ENCODE measurements at places on chromosomes 7 and 10.

DNA sequence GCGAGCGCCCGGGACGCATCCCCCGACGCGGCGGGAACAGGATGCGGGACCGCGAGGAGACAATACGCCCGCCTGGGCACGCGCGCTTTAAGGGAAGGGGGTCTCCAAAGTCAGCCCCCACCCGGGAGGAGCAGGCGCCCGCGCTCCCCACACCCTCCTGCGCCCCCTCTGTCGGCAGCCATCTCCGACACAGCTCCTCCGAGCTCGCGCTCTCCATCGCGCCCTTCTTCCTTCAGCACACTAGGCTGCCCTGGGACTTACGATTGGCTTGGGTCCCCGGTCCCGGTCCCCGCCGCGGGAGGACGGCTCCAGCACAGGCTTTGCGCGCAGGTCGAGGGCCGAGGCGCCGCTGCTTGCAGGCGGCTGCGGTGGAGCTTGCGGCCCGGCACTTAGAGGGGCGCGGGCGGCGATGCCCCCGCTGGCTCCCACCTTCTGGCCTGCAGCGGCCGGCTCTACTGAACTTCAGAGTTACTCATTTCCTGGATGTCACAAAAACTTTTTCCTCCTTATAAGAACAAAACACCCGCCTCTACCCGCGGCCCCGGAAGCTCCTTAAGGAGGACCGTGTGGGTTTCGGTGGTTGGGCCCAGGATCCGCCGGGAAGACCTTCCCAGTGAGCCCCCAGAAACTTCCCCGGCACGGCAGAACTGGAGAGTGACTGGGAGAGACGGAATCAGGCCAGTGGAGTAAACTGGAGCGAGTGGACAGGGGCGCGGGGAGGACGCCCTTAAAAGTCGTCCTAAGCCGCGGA, at the start of gene ITPRIP:
Gene ITPRIP, minus strand, starts transcription at position 481 of the 751 bp plus-strand sequence. CDS start 22,414 bp downstream, outside the sequence.
- peak; percentile 58 for DNase-seq

GRCh38 chr7:5143935-5144903, 45.8 kb upstream of the WIPI2 start:
- peak; percentile 93 for DNase-seq

DNA sequence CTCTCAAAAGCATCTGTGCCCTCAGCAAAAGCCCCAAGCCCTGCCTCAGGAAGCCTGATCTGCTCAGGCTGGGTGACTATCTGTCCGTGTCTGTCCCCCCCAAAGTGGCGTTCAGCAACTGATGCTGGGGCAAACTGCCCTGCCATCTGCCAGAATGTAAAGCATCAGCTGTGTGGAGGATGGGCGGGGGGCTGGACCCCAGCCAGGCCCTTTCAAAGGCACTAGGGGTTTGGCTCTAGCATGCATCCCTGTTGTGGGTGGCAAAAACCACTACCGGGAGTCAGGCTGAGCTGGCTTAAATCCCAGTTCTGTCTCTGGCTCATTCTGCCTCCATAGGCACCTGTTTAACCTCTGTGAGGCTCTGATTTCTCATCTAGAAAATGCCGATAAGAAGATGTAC, 35.5 kb downstream of the GPRIN2 start:
- DNase-seq = no peak

GRCh38 chr10:118007773-118008172, 39.0 kb downstream of the RAB11FIP2 start:
- no peak for DNase-seq

DNA sequence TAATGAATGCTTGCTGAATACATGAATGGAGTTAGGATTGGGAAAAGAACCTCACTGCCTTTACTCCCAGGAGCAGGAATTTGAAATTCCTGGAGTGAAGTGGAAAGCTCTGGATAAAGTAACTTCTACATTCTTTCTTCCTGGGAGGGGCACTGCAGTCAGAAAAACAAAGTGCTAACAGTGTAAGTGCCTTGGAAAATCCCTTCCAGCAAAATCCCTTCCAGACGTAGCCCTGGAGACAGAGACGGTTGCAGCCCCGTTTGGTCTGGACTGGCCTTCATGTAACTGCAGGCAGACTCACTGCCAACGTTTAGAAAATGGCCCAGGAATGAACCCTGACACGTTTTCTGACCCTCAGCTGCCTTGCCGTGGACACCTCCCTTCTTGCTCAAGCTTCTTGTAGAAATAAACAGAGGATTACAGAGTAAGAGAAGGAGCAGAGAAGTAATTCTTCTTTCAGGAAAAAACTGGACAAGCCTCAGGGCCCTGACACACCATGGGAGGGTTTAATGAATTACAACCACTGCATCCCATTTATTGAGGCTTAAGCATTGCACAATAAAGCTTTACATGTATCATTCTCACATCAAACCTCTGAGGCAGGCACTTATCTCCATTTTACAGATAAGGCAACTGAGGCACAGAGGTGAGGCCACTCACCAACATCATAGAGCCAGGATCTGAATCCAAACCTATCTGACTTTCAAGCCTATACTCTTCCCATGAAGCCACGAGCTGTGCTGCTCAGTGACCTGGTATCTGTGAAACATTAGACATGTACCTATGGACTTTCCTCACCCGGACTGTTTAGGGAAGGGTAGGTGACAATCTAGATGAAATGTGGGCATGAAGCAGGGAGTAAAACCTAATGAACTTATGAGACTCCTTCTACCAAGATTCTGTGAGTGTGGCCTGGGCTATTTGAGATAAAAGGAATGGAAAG, 7.8 kb downstream of the ITPRIP start:
- DNase-seq = no peak

DNA sequence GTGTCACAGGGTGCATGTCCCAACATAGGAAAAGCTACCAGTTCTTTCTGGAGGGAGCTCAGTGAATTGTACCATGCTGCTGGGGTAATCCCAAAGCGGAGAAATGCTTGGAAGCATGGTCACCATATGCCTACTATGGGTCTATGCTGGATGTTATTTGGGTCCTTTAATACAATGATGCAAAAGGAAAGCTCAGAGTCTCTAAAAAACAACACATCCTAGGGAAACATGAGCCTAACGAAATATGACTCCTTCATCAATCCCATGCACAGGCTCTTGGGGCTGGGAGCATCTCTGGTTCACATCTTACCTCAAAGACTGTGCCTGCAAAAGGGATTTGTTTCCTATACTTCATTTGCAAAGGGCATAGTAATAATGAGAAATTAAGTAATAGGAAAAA, 65.2 kb downstream of the CUBN start:
- no peak for DNase-seq

GRCh38 chr10:28326516-28327490, 23.9 kb upstream of the MPP7 start:
- DNase-seq = no peak

- no peak for DNase-seq
Observed at GRCh38 chr10:115956225-115957011, 316.6 kb downstream of the GFRA1 start.

DNA sequence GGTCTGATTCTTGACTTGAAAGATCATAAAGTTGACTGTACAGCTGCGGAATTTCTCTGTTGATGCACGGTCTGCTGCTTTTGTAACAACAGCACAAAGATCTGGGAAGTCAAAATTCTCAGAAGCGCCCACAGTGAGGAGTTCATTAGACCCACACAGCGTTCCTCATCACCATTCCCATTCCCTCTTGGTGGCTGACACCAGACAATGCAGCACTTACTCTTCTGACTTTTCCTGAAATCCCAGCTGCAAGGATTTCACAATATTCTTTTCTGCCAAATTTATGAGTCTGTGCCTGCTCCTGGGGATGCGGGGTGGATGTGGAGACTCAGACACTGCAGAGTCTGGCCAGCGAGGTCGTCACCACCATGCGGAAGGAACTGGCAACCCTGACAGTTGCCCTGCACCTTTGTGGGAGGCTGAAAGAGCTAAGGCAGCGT, 233.9 kb downstream of the FANK1 start:
- no peak for DNase-seq

- peak; percentile 22 for DNase-seq
Observed at GRCh38 chr10:106957823-106958588, 206.5 kb downstream of the SORCS1 start.

- no peak for DNase-seq
Observed at GRCh38 chr10:125662584-125662983, 20.4 kb downstream of the TEX36 start.

- DNase-seq = no peak
Observed at GRCh38 chr7:134042307-134042706, 84.8 kb upstream of the LRGUK start.

GRCh38 chr10:96118604-96119450, 11.3 kb upstream of the ZNF518A start:
- no peak for DNase-seq

DNA sequence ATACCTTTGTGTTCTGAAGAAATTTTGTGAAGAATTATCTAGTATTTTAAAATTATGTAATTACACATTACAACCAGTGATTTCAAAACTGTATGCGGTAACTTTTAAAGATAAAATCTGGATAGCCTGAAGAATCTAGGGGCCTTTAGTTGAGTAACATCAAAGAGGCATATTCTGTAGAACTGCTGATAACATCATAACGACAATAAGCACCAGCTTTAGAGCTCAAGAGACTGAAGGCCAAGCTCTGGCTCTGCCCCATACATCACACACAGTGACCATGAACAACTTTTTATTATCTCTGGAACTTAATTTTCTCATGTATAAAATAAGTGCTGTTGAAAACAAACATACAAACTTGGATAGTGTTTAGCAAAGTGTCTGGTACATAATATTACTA, 121.1 kb upstream of the RHOBTB1 start:
- DNase-seq = no peak

- DNase-seq = no peak
Observed at GRCh38 chr7:68680235-68680872, 917.9 kb upstream of the AUTS2 start.

DNA sequence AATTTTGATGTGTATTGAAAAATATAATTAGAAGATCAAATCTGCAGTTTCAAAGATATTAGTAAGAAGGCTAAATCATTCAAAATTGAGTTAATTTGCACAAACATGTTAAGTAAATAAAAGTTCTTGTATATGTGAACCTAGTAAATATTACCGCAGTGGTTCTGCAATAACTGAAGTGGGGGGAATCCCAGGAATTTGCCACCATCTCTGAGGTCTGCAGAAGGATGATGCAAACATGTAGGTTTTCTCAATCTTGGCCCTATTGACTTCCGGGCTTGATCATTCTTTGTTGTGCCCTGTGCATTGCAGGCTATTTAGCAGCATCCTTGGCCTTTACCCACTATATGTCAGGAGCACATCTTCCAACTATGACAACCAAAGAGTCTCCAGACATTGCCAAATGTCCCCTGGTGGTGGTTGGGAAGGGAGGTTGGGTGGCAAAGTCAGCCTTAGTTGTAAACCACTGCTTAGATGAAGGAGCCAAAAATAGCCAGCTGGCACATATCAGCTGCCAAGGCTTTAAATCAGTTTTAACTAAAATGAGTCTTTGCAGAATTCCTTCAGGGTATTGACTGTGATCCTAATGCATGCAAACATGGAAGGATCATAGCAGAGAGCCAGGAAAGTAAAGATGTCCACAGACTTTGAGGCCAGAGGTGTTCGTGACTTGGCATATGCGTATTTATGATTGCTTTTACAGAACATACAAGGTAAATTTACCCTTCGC, 146.3 kb downstream of the TRIL start:
- no peak for DNase-seq

DNA sequence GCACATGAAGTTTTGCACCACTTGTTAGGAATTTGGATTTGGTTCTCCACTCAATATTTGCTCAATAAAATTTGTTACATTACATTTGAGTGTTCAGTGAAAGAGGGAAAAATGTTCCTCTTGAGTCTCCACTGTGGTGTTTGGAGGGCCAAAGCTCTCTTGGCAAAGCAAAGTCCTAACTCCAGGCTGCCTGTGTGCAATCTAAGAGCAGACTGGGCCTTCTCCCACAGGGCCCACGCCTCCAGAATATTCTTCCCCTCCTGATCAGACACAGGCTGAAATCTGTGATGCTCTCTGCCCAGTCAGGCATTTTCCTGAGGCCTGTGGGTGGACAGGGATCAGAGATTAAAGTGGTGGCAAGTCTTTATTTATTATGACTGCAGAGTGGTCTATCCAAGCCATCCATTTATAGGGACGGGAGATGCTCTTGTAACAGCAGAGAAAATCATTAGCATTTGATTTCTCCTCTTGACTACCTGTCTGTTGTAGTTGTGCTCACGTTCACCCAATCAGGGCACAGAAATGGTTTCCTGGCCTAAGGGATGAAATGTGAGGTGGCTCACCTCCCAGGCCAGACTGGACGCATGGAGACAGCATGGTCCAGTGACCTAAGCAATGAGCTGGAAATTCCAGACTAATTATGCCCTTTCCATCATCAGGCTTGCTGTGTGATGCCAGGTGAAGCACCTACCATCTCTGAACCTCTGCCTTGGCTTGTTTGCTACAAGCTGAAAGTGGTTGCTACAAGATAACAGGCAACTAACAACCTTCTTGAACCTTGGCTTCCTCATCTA, 147.1 kb upstream of the NRBF2 start:
- DNase-seq = no peak

- no peak for DNase-seq
Observed at GRCh38 chr10:17029581-17030271, 99.9 kb downstream of the CUBN start.

DNA sequence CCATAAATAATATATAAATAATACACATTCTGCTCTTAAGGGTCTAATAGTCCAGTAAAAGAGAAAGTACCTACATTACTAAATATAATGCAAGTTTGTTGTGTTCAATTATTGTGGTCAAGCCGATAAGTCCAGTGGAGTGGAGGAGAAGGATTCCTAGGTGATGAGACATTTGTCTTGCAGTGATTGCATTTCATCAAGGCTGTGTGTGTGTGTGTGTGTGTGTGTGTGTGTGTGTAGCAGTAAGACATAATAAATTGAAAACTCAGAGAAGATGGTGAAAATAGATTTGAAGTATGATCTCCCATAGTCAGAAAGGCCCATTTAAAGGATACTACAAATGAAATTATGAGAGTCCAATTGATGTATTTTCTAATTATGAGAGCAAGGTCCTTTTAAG, 192.5 kb upstream of the SEMA3C start:
- no peak for DNase-seq

- DNase-seq = no peak
Observed at GRCh38 chr7:86953653-86954336, 105.7 kb downstream of the ELAPOR2 start.

DNA sequence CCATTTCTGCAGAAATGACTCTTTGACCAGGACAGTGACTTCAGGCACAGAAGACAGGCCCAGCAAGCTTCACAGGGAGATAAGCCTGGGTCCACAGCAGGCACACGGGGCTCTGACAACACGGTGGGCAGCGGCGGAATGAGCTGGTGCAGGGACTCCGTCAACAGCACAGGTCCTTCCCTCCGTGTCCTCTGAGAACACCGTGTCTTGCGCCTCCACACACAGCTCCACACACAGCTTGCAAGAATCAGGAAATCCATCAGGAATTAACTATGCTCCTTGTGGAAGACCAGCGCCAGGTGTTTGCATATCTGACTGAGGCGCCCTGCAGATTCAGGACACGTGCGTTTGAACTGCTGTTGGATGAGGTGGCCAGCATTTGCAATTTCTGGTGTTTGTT, 39.6 kb downstream of the TCERG1L start:
- no peak for DNase-seq
